ENCODE measurements at places on chromosomes 13 and 19. TPM values are rescaled to one million over a fixed set of nuclear protein-coding genes. Genes with fewer than 3 reads are reported as not detected.

DNA sequence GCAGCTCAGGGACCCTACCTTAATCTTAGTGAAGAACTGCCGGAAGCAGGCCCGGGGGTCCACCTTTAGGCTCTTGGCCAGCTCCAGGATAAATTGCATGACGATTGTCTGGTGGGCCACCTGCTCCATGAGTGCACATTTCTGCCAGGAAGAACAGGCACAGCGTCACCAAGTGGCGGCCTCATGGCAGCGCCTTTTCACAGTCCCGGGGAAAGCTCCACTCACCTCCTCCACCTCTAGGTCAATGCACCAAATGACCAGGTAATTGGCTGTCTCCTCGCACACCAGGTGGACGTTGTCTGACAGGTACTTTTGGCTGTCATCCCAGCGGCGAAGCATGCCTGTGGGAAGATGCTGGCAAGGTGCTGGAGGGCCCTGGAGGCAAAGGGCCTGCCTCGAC is 8.3 kb downstream of the CDC37 start:
- DNase-seq: no peak

DNA sequence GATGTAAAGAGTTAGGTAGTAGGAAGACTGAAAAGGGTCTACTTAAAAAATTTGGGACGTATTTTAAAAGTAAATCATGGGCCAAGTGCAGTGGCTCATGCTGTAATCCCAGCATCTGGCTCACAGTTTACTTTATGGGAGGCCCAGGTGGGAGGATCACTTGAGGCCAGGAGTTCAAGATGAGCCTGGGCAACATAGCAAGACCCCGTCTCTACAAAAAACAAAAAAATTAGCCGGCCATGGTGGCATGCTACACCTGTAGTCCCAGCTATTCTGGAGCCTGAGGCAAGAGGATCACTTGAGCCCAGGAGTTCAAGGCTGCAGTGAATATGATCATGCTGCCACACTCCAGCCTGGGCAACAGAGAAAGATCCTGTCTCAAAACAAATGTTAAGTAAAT is 23.0 kb downstream of the UTP14C start:
- no peak for DNase-seq

- DNase-seq: no peak
Observed at GRCh38 chr13:20713014-20713376, 9.5 kb downstream of the IL17D start.

- DNase-seq: no peak
Observed at GRCh38 chr13:41389580-41389979, 67.8 kb upstream of the RGCC start.

GRCh38 chr19:43318203-43318602 is 35.3 kb upstream of the CD177 start:
- DNase-seq: no peak

Gene CEACAM19
- 2.4 TPM for total RNA-seq

DNA sequence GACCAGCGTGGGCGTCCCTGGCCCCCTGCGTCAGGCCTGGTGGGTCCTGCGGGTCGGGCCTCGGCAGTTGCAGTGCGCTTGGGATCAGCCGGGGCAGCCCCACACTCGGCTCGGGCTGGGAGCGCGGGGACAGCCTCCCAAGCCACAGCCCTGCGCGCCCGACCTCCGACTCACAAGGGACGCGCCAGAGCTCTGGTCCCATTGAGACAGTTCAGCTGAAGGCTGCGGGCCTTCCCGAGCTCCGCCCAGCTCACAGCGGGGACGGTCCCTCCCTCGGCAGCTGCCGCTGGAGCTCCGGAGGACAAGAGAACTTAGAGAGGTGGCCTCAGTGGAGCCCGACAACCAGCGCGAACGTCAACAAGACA is 45.7 kb upstream of the ZNF730 start:
- peak; percentile 62 for DNase-seq

DNA sequence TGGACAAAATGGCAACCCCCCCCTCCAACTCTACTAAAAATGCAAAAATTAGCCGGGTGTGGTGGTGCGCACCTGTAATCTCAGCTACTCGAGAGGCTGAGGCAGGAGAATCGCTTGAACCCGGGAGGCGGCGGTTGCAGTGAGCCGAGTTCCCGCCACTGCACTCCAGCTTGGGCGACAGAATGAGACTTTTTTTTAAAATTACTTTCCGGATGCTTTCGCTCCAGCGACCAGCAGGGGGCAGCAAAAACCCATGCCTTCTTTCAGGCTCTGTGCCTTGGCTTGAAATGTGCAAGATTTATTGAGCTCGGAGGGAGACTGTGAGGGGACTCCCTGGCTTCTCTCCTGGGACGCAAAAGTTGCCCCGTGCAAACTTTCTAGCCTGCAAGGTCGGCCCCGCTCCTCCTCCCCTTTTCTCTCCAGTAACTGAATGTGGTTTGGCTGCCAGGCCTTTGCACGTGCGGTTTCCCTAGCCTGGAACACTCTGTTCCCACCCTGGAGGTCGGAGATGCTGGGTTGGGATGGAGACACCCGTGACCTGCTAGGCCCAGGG is 61.4 kb upstream of the NFIC start:
- DNase-seq: no peak

Gene SIGLECL1
- not detected for total RNA-seq

DNA sequence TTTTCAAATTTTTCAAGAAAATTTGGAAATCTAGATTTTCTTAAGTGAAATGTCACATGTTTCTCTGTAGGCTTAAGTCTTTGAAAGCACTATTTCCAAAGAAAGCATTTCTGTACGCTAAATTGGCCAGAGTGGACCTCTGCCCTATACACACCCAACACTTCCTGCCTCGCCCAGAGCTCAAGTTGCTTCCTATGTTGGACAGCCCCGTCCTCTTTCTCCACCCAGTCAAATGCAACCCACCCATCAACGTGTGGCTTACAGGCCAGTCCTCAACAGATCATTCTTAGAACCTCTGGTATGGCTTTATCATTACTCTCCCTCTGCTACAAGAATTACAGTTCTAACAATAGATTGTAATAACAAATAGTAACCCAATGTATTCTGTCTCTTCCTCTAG is 24.2 kb downstream of the KLF12 start:
- no peak for DNase-seq

Gene ZNF91
- total RNA-seq: 25.2 TPM

Gene OR7C1
- total RNA-seq: 0.03 TPM

Gene LILRA6
- total RNA-seq: 0.20 TPM

GRCh38 chr13:24306632-24307031 is 2.7 kb upstream of the C1QTNF9 start:
- no peak for DNase-seq

DNA sequence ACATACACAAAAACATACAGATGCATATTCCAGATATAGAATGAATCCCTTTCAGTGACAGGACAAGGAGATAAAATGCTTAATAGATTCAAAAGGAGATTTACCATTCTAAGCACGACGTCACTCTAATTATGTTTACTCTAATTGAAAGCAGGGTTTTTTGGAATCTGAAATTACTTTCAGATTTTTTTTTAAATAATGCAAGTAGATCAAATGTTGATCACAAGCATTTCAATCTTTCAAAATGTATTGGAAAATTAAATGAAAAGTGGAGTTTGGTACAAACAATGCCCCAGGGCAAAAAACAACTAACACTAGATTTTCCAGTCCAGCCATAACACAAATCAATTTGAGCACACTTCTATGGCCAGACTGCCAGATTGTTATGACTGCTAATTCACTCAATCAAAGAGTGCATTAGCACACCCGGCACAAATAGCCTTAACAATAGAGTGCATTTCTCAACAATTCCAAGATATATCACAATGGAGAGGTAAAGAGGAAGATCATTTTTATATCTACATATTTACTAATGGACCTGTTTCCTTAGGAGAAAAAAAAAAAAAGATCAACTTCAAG is 4.3 kb upstream of the DACH1 start:
- DNase-seq: no peak

Gene CEACAM21
- not detected for total RNA-seq

GRCh38 chr13:22200440-22200839 is 529.6 kb downstream of the FGF9 start:
- no peak for DNase-seq

Gene ZNF541
- total RNA-seq: 0.06 TPM

Gene PRSS57
- total RNA-seq: not detected

DNA sequence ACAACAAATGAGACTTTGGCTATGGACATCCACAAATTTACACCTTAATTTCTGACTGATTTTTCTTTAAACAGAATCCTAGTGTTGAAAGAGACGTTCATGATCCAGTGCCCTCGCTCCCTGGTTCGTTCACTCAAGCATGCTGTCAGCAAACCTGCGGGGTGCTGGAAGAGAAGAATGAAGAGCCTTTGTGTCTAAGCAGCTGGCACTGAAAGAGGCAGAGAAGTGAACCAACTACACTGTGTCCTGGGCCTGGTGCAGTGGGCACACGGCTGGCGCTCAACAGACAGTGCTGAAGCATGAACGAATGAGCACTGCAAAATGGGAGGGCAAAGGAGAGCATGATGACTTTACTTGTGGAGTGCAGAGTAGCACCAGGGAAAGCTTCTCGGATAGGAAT is 46.8 kb downstream of the MIPEP start:
- DNase-seq: no peak

DNA sequence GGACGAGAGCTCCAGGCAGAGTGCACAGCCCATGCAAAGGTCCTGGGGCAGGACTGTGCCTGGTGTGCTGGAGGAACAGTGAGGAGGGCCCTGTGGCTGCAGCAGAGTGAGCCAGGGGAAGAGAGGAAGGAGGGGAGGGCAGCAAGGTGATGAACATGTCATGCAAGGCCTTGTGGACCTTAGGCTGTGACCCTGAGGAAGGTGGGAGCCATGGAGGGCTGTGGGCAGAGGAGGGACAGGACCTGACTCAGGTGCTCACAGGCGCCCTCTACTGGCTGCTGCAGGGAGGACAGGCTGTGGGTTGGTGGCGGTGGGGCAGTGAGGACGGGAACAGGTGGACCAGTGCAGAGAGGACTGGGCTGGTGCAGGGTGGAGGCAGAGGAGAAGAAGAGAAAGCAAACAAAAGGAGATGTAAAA is 170.3 kb downstream of the PTPRS start:
- no peak for DNase-seq

DNA sequence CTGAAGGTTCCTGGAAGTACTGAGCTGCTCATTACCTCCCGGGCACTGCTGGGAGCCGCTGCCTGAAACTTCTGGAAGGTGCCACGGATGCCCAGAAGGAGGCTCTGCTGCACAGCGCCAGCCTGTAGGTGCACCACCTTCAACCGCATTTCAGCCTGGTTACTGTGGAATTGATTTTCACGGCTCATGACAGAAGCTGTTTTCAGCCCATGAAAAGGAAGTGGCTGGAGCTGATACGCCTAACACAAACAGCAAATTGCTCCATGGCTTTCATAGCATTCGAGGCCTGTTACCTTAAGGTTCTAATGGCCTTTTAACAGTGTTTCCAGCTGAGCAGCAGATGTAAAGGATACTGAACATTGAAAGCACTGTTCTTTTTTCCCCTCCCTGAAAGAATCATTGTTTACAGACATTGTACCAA is 22.0 kb downstream of the GPC6 start:
- peak; percentile 64 for DNase-seq

Gene EEF2
- total RNA-seq: 4,238 TPM

DNA sequence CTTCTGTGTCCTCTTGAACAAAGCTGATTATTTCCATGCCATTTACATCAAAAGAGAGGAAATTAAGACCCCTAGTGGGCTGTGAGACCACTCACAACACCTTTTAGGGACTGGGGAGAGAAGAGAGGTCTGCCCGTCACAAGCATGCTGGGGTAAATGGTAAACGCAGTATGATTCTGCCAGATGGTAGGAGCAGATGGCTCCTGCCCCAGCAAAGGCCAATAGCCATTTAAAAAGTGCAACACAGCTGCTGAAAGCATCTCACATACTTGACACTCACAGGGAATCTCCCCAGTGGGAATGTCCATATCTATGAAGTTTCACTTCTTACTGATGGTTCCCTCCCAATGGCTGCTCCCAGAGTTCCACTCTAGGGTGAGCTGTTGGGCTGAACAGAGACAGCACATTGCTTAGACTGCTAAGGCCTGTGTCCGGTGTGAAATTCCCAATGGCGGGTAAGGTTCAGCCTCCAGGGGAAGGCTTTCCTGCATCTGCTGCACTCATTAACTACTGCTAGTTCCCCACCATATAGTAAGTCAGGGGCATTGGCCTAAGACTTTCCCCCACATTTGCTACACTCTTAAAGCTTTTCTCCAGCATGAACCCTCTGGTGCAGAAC is 7.4 kb downstream of the ZNF671 start:
- DNase-seq: no peak

DNA sequence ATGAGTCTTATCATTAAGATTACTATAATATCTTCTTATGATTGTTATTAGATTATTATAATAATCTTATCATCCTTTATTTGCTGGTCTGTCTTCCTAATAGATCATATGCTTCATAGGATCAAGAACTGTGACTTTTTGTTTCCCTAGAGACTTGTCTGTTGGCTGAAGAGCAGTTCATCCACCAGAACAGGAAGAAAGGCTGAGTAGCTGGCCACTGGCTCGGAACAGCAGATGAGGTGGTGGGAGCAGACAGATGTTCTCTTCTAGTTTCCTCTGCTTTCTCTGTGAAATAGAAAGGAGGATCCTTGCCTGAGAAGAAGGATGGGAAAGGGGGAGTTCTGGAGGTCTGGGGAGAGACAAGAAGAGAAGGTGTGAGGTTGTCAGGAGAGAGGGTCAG is 120.0 kb downstream of the CCNA1 start:
- DNase-seq: no peak

GRCh38 chr19:52896431-52897137 is 851 bp downstream of the ZNF320 start:
- DNase-seq: peak; percentile 71

Gene SPC24
- 0.20 TPM for total RNA-seq

DNA sequence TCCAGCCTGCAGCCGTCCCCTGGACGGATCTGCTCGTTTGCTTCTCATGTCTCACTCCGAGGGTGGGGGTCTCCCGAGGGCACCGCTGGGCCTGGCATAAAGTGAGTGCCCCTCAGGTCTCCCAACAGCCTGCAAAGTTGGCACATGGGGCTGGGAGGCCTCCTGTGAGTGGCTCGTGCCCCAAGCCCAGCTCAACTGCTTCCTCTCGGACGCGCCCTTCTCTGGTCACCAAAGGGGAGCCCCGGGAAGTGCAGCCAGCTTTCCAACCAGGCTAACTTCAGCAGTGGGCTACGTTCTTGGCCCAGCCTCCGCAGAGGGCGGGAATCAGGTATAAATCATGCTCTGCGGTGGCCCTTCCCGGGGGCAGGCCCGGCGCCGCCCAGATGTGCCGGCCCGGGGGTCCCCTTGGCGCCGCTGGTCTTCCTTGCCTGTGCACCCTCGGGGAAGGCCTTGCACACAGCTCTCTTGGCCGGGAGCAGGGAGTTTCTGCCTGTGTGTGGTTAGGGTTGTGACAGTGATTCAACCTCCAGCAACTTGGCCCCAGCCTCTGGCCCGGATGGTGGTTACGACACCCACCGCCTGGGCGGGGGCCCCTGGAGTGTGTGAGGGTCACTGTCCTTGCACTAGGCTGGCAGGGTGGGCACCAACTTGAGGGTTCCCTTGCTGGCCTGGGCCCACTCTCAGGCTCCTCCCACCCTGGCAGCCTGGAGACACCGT is 20.7 kb downstream of the CEBPG start:
- peak; percentile 57 for DNase-seq

Gene NHLRC3
- total RNA-seq: 13.9 TPM

- DNase-seq: peak; percentile 42
Observed at GRCh38 chr19:9936326-9937000, at the start of gene OLFM2. Gene OLFM2 (minus strand): TSS chr19:9936515. CDS start chr19:9936366, 149 bp downstream.

Measured in pancreas (tissue), 10 donors.